NCI-H510A treated with DMSO at 0.1 percent for 48 hours (cell line): ENCODE measurements at places on chromosomes 3 and 15.

- no peak for DNase-seq
These were observed 72.1 kb upstream of the ROPN1 start for GRCh38 chr3:124064050-124064449.

GRCh38 chr3:122992676-122993075 is 34.9 kb downstream of the SEMA5B start:
- DNase-seq: no peak

GRCh38 chr3:58271901-58272501 is 34.0 kb upstream of the RPP14 start:
- DNase-seq: no peak

DNA sequence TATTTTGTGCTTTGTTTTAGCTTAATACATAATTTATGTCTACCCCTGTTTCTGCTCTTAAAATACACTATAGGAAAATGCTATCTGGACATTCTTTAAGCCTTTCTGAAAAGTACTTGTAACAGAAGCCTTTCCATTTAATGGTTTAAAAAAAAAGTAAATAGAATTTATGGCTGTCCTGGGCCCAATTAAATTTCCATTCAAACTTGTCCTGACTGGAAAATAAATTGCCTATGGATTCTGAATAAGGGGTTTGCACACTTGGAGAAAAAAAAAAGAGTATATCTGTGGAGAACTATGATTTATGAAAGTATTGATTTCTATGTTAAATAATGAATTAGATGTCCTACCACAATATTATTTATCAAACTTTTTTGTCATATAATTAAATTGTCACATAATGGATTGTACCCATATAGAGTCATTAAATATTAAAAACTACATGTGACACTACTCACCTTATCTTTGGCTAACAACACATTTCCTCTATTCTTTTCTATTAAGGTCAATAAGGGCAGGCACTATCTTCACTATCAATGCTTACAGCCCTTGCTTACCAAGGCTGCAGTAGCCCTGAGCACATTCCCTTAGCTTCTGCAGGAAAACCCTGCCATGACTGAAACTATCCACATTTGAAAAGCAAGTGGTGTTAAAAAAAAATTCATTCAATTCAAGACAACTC is 396.1 kb upstream of the ROBO2 start:
- DNase-seq: no peak

DNA sequence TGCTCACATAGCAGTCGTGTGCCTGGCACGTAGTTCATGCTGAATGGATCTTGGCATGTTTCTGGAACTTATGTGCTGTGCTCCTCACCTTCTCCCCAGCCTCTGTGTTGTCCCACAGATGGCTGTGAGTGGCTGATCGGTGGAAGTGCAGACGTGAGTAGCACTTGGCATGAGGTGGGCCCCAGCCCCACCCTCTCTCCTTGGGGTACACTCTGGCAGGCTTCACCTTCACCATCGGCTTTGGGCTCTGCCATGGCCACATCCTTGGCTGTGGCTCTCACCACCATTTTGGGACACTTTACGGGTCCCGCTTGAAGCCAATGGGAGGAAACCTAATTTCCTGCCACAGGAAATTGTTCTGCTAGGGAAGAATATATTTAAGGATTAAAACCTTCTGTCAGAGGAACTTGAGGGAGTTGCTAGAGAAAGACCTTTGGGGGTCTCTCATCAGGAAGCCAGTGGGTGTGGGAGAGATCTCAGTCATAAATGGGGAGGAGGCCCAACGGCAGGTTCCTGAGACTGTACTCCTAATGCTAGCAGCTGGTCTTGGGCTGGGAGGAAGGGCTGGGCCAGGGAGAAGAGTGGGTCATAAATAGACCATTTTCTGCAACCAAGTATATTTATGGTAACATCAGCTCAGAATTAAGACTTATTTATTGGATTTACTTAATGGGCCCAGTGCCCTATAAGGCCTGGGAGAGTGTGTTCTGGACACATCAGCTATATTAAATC is 92.3 kb downstream of the SMAD3 start:
- no peak for DNase-seq
